T47D (cell line): ENCODE measurements at places on chromosomes 7 and 10.

DNA sequence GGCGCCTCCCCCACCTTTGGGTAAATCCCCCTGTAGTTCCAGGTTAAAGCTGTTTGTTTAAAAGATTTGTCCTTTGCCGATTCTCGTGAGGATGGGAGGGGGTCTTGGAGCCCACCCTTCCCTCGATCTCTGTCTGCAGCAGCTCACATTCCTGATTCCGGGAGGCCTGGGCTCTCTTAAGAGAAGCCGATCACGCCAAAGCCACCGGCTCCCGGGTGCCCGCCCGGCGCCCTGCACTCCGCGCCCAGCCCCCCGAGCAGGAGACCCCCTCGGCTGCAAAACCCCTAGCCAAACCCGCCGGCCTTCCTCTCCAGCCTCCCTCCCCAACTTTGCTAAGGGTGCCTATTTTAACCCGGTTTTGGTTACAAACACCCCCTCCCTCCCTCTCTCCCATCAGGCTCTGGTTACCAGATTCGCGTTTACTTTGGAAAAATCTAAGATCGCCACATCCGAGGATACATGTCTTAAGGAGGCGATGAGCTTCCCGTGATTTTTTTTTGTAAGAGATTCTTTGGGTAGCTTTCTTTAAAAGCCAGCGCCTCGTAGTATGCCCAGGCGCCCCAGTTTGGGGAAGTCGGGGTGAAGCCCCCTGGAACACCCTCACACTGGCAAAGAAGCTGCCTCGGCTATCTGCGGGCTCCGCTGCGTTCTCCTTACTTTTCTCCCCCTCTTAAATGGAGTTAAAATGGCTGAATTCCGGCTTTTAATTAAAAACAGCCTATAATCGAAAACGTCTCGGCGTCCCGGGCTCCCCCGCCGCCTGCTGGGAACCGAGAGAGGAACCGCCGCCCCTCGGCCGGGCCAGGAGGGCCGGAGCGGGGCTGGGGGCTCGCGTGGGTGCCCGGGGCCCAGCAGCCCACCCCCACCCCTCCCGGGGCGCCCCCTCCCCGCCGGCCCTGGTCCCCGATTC, 983 bp downstream of the TNRC18 start:
- no peak for DNase-seq

DNA sequence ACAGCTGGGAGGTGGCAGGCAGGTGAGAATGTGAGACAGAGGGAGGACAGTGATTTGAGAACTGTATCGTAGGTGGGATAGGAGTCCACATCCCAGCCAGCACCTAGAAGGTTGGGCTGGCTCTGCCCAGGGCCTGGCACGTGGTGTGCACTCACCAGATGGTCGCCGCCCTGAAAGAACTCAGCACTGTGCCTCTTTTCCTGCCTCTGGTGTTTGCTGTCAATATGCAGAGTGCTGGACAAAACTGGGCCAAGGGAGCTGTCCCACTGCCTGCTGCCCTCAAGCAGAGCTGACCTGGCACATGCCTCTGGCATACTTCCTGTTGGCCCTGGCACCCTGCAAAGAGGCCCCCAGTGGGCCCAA, 36.8 kb downstream of the CHST3 start:
- DNase-seq: no peak

DNA sequence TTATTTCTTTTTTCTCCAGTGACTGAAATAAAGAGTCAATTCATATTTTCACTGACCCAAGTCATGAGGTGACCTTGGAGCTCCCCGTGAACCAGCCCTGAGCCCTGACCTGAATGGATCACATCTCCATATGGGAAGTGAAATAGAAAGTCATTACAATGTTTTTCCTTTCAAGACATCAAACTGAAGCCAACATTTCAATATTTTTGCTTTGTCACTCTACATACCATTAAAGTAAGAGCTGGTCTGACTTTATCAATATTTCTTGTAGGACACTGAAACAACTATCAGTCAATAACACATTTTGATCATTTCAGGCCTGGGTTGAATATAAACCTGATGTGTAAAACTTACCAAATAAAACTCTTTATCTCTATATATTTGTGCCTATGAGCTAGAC, 249.8 kb upstream of the PHF14 start:
- DNase-seq: no peak

DNA sequence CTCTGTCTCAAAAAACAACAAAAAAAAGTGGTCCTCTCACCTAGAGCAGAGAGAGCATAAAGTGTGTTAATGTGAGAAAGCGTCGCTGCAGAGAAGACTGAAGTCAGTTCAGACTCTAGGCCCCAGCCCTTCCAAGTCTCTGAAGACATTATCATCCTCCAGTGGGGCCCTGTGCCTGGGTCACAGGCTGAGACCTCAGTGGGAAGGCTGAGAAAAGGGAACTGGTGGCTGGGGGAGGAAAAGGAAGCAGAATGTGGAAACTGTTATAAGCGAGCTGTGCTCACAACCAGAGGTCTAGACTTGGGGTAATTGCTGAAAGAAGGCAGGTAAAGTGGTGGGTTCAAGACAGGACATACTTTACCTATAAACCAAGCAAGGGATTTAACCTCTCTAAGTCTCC, 4.9 kb upstream of the RRP12 start:
- no peak for DNase-seq

- no peak for DNase-seq
These were observed 653.2 kb downstream of the PARD3 start for GRCh38 chr10:34161777-34162370.
